ENCODE measurements at places on chromosomes 5 and 9. TPM values are rescaled to one million over a fixed set of nuclear protein-coding genes. Genes with fewer than 3 reads are reported as not detected.

- no peak for DNase-seq
Measured at GRCh38 chr9:91536211-91536691, 112.6 kb upstream of the NFIL3 start.

DNA sequence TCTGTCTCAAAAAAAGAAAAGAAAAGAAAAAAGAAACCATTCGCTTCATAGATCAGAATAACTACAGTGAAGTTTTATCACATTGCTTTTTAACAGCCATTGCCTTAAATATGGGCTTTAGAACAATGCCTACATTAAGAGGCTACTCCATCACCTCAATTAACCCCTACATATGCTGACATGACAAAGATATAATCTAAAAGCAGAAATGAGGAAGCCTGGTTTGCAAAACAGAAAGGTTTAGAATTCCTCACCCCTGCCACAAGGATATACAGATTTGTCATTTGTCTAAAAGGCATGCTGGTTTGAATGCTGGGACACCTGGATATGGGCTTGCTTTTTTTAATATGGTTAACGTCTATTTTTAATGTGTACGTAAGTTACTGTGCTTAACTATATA is 1353.0 kb upstream of the C9orf72 start:
- DNase-seq, result no peak

DNA sequence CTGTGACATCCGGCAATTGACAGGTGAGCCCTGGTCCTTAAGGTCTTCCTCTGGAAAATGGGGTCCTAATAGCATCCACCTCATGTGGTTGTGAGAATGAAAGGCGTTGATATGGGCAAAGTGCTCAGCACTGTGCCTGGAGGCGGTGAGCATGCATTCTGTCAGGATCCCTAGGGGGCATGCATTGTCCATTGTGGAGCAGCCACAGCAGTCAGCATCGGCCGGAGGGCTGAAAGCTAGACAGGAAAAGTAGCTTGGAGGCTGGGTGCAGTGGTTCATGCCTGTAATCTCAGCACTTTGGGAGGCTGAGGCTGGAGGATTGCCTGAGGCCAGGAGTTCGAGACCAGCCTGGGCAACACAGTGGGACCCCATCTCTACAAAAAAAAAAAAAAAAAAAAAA is 122.2 kb downstream of the LHX2 start:
- no peak for DNase-seq

SPATA6L gene
- not detected for total RNA-seq

CA9 gene
- 0.82 TPM for total RNA-seq

DNA sequence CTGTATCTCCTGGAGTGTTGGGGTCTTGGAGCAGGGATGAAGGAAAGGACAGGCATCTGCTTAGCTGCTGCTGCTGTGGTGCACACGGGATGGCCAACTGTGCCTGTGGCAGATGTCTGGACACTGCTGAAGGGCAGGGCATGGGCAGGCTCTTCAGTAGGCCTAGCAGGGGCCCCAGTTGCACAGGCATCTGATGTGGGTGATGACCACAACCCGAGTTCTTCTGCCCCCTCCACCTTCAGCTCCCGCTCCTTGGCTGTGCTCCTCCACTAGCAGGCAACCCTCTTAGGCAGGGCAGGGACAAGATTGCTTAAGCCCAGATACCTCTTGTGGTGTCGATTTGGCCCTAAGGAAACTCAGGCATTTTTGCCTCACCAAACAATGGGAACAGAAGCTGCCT is 9.0 kb upstream of the MEGF10 start:
- DNase-seq, result no peak

DNA sequence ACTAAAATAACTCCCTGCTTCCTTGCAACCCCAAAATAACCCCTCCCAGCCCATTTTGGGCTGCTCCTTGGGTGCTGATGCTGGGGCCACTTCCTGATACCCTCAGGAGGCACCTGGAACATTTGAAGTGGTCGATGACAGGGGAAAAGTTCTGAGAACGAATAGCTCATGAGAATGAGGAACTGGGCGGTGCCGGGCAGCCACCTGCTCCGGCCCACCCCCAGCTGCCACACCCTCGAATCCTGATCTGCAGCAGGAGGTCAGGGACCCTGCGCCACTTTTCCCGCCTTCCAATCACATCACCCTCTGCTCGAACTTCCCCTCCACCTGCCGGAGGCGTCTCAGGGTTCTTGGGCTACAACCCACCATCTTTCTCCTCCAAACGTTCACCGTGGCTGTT is 19.7 kb downstream of the HRH2 start:
- no peak for DNase-seq

C6 gene
- total RNA-seq, result not detected

RFX3 gene
- 12.8 TPM for total RNA-seq

CDH9 gene
- not detected for total RNA-seq

- DNase-seq, result no peak
Measured at GRCh38 chr9:135971111-135971766, 10.1 kb upstream of the UBAC1 start.

PROB1 gene
- 9.2 TPM for total RNA-seq

HTR1A gene
- not detected for total RNA-seq

GRCh38 chr5:112492291-112492690 is 73.2 kb upstream of the EPB41L4A start:
- DNase-seq, result no peak

DNA sequence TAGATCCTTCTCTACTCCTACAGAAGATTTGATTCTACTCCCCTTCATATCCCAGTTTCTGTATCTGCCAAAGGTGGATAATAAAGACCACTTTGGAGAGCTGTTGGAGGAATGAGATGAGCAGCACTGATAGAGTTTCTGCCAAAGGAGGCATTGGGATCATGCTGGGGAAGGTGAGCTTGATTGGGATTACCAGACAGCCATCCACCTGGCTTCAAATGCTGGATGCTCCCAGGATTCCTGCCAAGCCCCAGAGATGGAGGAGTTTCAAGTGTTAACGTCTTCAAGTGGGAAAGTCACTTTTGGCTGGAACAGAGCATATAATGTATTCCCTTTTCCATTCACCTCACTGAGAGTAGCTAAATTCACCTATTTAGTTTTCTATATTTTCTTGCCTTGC is 348.4 kb downstream of the TRIM32 start:
- no peak for DNase-seq

DNA sequence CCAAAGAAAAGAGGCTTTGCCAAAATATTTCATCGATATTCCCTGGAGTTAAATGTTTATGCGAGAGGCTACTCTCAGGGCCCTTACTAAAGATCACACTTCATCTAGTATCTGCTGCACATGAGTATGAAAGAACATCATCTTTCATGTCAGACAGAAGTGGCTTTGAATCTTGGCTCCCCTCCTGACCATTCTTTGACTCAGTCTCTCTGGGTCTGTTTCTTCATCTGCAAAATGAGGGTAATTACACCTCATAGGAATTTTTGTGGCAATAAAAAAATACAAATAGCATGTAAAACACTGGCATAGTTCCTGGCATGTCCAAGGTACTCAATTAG is 58.1 kb downstream of the SLIT3 start:
- DNase-seq, result no peak

GLDC gene
- total RNA-seq, result 1.1 TPM

DNA sequence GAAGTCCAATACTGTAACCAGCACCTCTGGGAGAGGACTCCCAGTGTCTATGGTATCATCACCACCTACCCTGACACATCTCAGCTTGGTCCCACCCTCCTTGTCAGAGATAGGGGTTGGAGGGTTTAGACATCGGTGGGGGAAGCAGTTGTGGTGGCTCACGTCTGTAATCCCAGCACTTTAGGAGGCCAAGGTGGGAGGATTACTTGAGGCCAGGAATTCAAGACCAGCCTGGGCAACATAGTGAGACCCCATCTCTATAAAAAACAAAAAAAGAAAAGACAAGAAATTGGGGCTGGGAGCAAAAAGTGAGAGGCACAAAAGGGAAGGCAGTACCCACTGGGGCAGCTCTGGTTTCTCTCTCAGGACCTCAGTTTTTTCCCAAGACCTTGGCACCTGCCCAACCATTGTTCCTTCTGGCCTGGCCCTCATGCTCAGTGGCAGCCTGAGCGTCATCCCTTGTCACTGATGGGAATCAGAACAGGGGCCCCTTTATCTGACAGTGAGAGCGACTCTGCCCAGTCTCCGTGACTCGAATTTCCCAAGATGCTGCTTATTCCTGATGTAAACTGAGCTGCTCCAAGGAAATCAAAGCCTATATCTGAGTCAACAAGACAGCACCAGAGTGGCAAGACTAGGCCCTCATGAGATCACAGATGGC is 80.5 kb upstream of the HSPA9 start:
- no peak for DNase-seq

DNA sequence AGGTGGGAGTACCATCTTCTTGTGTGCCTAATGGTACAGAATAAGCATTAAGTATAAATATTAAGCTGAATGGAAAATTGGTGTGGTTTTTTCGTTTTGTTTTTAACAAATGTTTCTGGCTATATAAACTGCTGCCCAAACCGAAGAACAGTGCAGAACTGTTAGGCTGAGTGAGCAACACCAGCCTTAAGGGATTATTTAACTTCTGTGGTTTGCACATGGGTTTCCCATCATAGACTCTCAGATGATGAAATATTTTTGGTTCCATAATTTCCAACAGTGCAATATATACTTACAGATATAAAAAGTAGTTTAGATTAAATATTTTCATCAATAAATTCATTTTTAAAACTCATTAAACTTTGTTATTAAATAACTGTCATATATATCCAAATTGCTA is 16.4 kb downstream of the C5orf63 start:
- no peak for DNase-seq

TNFSF8 gene
- 148 TPM for total RNA-seq

MVB12B gene
- total RNA-seq, result 0.49 TPM

GRCh38 chr9:132094314-132094791 is 14.7 kb upstream of the MED27 start:
- no peak for DNase-seq

GRCh38 chr5:151958111-151958510 is 33.5 kb upstream of the GLRA1 start:
- DNase-seq, result no peak

Data from activated CD4-positive, alpha-beta T cell treated with anti-CD3 and anti-CD28 coated beads, Interleukin-2, amount 10 ng/mL, durations not matched to agents 24 days and 14 days (primary cell).